ENCODE measurements at places on chromosomes 5 and 9.

DNA sequence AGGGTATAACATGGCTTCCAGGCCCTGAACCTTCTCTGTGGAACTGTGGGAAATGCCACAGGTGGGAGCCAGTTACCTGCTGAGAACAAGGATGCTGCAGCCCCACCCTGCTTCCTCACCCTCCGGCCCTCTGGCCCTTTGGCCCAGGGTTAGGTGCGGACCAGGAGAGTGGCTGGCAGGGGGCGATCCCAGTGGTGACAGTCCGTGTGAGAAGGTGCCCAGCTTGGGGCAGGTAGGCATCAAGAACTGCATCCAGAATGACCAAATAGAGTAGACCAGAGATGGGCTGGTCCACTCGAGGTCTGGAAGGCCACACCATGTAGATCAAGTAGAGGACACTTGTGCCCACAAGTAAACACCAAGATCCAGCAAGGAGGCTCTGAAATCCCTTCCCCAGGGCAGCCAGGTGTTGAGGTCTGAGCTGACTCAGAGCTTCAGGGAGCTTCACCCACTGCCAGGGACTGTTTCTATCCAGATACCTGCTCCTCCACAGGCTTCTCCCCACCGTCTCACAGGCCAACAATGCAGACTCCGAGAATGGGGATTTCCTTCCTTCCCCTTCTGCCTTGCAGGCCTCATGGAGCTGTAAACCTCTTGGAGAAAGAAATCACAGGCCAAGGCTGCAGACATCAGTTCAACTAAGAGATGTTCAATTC lies 61.4 kb upstream of the ZSWIM6 start:
- DNase-seq, result no peak

GRCh38 chr9:124504530-124505005 lies 2.6 kb downstream of the NR5A1 start:
- no peak for DNase-seq

GRCh38 chr5:137437774-137438173 lies 61.4 kb downstream of the SPOCK1 start:
- no peak for DNase-seq

DNA sequence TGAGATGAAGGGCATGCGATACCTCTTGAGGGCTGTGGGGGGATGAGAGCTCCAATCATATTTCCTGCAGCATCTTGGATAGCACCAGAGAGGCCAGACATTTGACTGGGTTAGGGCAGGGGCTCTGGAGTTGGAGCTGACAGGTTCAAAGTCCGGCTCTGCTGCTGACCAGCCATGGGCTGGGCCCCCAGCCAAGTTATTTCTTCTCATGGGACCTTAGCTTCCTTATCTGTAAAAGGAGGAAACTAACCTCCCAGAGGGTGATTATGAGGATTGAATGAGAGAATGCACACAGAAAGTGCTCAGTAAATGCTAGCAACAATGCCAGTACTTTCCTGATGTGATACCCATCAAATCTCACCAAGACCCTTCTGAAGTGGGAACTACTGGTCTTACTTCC lies 65.2 kb upstream of the SLC25A51 start:
- no peak for DNase-seq

DNA sequence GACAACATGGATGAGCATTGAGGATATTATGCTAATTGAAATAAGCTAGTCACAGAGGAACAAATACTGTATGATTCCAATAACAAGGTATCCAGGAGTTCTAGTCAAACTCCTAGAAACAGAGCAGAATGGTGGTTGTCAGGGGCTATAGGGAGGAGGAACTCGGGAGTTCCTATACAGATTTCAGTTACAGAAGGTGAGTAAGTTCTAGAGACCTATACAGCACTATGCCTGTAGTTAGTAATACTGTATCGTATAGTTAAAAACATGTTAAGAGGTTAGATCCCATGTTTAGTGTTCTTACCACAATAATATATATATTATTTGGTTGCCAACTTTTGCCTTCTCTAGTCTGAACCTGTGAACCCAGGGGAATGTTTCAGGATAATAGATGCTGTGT lies 7.9 kb upstream of the OXCT1 start:
- DNase-seq, result no peak

DNA sequence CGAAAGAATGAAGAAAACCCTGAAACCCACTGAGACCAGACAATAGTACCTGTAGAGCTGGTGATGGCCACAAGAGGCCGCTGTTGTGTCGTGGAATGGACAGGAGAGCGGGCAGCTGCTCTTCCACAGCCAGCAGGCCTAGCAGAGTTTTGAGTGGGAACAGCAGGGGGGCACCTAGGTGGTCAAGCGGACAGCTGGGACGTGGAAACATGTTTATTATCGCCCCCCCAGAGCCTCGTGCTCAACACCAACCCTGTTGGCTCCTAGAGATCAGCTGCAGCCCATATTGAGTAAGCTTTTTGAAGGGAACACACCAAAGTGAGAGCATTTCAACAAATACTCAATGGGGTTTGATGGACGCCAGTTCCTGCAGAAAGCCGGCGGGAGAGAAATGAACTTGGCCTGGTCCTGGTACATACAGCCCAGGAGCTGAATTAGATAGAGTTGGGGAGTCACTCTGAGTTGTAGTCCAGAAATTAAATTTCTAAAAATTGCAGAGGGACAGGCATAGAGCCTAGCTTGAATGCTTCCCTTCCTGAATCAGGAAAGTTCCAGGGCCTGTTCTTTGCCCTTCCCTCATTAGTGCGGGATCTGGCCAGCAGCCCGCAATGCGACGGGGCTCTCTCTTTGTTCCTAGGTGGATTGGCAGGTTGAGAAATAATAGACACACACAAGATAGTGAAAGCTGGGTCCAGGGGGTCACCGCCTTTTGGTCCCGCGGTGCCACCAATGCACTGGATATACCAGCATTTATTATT lies 33.8 kb downstream of the MFAP3 start:
- peak; percentile 69 for DNase-seq

GRCh38 chr9:77161966-77162365 lies 15.4 kb upstream of the VPS13A start:
- no peak for DNase-seq

GRCh38 chr9:133254471-133254870 lies 20.5 kb downstream of the ABO start:
- no peak for DNase-seq

GRCh38 chr5:159897786-159898393 lies 18.4 kb upstream of the ADRA1B start:
- DNase-seq, result no peak
